ENCODE measurements at places on chromosomes 6 and 20.

GRCh38 chr6:152727507-152727906 is 23.1 kb upstream of the VIP start:
- DNase-seq = no peak

GRCh38 chr6:441126-441920 is 49.8 kb downstream of the IRF4 start:
- DNase-seq = no peak

DNA sequence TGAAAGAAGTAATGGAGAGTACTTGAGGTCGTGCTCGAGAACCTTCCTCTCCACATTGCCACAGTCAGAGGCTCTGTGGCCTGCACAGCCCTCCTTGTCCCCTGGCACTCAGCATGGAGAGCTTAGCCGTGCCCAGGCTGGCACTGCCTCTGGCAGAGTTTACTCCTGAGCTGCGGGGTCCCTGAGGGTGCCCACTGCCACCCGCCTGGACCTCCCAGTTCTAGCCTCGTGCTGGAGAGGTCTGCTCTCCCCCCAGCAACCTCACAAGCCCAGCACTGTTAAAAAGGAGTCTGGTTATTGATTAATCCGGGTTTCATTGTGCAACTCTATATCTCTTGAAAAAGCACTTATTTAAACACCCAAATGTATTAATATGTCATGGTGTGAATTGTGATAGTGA is 226.8 kb downstream of the TMEM242 start:
- DNase-seq = no peak

- no peak for DNase-seq
These were observed at the start of gene ELOVL2 for GRCh38 chr6:11043961-11044711. ELOVL2 (minus strand) TSS chr6:11044305; CDS start chr6:11044230, 75 bp downstream.

DNA sequence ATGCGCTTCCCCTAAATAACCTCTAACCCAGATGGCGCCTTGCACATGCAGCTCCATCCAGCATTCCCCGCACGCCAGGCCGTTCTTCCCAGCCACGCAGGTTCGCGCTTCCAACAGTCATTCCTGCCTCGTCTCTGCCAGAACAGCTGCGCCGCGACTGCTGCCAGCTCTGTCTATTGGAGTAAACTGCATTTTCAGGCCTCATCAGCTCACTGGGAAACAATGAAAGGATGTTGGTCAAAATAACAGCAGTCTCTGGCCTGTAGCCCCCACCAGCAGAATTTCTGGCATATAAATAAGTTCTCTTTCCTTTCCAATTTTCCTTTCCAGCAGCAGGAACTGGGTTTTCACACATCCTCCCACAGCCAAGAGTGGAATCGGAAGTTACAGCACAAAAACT is 14.6 kb downstream of the NRSN1 start:
- DNase-seq = no peak

DNA sequence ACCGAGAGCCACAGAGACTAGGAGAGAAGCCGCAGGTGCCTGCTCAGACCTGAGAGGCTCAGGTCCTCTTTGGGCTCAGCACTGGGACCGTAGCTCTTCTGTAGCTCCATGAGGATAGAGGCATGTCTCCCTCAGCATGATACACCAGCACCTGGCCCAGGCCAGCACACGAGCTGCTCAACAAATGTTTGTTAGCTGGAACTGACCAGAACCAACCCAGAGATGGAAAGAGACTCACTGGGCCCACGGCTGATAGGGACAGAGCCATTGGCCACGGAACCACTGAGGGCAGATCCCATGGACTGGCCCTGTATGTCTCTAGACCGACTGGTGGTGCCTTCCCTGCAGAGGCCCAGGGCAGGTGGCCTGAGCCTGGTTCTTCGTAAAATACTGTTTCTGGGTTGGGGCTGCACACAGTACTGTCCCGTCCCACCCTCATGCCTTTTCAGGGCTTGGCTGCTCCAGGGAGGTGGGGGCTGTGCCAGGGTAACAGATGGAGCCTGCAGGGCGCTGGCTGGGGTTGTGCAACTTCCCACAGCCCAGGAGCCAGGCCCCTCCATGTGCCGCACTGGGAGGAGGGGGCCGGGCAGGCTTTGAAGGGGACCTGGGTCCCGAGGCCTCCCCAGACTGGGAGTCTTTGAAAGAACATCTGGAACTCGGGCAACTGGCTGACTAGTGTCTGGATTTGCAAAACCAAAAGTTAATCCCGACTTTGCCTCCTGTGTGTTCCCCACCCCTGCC is 5.2 kb downstream of the C20orf204 start:
- DNase-seq = no peak

DNA sequence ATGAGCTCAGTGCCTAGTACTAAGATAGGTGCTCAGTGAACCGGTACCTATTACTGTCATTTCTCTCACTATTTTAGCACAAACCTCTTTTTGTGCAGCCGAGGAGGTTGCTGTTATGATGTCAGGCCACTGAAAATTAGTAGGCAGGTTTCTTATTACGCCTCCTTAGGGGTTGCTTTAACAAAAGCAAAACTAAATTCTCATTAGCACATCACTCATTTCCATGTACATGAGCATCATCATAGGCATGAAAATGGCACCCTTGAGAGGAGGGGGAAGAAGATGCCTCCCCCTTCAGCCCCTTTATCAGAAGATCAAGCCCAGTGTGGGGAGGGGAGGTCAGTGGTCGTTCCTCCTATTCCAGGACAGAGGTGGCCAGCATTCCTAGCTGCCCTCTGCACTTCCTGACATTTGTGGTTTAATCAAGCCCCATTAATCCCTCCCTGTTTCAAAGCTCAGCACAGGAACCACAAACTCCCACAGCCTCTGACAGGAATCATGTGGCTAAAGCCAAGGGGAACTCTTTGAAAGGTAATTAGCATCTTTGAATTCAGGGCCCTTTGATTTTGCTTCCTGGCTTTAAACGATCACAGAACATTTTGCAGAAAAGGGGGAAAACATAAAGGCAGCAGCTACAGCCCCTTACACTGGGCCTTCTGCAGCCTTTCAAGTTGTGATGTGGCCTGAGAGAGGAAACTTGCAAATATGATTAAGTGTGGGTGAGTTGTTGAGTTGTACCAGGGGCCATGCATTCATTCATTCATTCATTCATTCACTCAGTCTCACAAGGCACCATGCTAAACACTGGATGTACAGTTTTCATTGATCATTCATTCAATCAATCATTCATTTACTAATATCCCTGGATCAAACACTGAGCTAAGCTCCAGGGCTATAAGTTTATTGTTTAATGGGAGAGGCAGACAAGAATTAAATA is 31.9 kb upstream of the PSMF1 start:
- no peak for DNase-seq

DNA sequence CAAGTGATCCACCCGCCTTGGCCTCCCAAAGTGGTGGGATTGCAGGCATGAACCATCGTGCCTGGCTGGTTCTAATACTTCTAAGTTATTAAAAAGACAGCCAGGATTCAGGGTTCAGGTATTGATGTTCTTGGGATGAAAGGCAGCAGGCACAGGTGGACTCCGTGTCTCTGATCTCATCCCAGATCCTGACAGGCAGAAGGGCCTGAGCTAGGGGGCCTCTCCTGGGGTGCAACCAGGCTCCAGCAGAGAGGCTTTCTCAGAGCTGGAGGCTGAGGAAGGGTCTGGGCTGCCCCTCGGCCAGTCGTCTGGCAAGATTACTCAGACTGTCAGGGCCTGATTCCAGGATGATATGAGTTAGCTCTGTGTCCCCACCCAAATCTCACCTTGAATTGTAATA is 106.3 kb downstream of the SCML4 start:
- no peak for DNase-seq

DNA sequence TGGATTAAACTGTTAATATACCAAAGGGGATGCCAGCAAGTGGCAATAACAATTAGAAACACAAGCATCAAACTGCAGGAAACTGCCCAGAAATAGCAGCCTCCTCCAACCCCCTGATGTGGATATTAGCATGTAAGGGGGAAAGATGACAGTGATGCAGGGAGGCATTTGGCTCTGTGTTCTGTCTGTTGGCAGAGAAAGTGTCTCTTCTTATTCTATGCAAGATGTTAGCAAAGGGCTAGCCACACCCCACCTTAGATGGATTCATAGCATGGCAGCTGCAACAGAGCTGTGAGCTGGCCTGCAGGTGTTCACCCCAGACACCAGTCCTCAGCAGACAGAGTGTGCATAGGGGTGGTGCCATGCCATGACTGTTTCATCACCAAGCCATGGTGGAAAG is 38.0 kb downstream of the SCP2D1 start:
- DNase-seq = no peak

- no peak for DNase-seq
These were observed 121.1 kb downstream of the CDKAL1 start for GRCh38 chr6:20655317-20655716.

DNA sequence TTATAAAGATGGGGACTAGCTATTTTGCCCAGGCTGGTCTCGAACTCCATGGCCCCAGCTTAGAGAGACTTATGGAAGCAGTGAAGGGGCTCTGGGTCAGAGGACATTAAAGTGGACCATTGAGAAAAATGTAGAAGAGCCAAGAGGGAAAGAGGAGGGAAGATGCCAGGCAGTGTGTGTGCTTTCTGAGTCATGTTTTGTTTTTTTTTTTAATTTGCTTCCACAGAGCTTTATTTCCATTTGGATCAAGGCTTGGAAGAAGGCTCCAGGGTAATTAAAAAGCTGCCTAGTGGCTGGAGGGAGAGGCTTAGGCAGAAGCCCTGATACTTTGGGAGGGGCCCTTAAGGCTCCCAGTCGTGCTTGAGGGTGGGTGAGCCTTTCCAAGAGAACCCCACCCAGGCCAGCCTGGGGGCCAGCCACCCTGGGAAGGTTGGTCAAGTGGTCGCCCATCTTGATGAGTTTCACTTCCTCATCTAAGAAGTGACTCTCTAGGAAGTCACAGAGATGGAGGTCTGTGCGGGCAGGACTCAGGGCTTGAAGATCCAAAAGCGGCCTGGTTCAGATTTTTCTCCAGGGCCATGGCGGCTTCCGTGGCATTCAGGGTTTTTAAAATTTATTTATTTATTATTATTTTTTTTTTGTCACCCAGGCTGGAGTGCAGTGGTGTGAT is 3.0 kb upstream of the ZNF335 start:
- no peak for DNase-seq

DNA sequence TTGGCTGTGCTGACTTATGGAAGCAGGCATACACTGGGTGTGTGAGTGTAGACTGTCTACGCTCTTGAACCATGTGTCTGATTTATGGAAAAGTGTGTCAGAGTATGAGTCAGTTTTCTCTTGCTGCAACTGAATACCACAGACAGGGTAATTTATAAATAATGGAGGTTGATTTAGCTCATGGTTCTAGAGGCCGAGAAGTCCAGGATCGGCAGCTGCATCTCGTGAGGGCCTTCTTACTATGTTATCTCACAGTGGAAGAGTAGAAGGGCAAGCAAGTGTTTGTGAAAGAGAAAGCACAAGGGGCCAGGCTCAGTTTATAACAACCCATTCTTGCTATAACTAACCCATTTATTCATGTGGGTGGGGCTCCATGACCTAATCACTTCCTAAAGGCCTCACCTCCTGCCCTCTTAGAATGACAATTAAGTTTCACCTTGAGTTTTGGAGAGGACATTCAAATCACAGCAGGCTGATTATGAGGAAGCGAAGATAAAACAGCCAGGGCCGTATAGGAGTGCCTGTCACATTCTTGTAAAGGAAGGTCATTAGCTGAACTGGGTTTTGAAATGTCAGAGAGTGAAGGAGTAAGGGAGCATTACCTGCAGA is 6.7 kb downstream of the GPR31 start:
- no peak for DNase-seq

GRCh38 chr20:8007490-8007889 is 12.1 kb downstream of the TMX4 start:
- DNase-seq = no peak

- DNase-seq = no peak
These were observed 410.5 kb upstream of the RNF217 start for GRCh38 chr6:124551711-124552233.

GRCh38 chr6:134424798-134425170 is 106.9 kb upstream of the SGK1 start:
- no peak for DNase-seq

DNA sequence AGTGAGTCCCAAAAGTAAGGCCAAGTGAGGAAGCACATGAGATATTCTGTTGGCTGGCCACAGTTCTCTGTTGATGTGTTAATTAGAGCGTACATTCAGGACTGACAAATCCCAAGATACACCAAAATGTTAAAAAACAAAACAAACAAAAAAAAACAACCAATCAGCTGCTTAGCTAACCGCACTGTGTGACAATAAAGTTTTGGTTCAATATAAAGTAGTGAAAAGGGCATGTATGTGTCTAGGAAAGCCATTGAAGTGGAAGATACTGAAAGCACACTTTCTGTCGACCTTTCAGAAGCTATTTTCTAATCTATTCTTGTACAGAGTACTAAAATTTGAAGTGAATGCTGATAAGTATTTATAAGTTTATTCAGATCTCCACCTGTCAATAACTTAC is 26.1 kb downstream of the NHLRC1 start:
- no peak for DNase-seq

DNA sequence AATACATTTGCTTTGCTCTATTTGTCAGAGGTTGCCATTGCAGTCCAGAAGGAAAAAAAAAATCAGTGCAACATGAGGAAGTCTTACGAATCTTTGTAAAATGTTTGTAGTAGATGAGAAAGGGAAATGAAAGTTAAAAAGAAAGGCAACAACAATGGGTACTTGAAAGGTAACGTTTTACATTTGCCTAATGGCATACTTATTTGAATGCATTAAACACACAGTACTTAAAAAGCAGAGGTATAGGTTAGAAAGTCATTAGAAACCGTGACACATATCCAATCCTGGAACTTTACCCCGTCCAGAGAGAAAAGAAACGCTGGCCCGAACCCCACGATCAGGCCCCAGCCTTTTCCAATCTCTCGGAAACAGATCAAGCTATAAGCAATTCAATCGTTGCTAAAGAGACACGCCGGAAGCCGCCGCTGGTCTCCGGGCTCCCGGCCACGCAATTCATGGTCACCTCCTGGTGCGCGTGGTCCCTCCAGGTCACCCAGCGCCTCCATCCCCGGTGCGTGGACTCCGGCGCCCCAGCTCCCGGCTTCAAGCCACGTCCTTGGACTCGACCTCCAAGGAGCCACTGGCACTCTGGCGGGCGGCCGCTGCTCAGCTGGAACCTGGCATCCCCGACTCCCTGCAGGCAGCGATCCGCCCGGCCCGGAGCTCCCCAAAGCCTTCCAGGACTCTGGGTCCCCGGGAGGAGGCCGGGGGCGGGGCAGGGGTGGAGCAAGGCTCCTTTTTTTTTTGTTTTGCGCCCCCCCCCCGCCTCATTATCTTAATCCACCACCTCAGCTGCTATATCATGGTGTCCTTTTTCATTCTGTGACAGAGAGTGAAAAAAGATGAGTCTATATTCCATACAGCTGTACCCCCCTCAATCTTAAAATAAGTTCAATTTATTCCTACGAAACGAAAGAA is at the start of gene SLC18B1:
SLC18B1 (minus strand) TSS at position 687 of the 918 bp plus-strand sequence; CDS start at position 506, 181 bp downstream.
- DNase-seq = no peak

DNA sequence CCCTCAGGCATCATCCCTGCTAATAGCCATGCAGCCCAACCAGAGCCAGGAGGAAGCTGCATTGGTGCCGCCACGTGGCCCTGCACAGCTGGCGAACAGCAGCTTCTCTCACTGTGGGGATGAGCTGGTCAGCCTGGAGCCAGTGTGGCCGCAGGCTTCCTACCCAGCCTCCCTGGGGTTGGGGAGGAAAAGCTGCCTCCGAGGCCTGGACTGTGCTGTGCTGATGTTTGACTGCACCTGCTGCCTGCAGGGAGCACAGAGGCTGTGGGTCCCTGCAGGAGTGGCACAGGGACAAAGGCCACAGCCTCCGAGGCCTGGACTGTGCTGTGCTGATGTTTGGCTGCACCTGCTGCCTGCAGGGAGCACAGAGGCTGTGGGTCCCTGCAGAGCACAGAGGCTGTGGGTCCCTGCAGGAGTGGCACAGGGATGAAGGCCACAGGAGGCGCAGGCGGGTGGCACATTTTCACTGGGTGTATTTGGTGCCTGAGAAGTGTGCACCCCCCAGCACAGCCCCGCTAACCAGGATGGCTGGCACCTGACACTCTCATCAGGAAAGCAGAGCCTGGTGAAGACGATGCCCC is 83.9 kb downstream of the DLL1 start:
- no peak for DNase-seq

GRCh38 chr20:49167811-49168507 is 20.2 kb downstream of the STAU1 start:
- DNase-seq = no peak
